Anterior cingulate cortex (tissue), 58 donors: ENCODE measurements at places on chromosomes 5 and 9.

- peak; percentile 41 for DNase-seq
Measured at GRCh38 chr9:72703574-72703973, 182.2 kb downstream of the TMC1 start.

GRCh38 chr5:99037668-99038067 is 108.9 kb upstream of the CHD1 start:
- DNase-seq, result no peak

DNA sequence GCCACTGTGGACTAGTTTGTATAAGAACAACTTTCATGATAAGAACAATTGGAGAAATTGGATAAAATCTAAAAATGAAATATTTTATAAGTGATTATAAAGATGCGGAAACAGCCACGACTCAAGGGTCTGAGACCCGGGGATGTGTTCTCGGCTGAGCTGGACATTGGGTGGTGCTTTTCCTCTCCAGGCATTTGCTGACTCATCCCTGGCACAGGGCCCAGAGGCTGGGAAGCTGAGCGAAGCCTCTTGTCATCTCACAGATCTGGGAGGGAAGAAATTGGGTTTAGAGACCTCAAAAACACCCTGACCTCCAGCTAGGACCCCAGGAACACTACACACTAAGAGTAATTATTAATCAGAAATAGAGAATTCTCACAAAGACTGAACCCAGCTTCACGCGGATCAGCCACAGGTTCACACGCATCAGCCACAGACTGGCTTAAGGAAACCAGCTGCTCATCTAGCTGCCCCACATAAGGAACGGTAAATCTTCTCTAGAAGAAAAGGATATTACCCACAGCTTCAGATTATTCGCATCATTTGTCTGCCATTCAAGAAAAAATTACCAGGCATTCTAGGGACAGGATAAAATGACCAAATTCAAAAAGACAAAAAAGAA is 2.8 kb upstream of the OR2V1 start:
- DNase-seq, result no peak

DNA sequence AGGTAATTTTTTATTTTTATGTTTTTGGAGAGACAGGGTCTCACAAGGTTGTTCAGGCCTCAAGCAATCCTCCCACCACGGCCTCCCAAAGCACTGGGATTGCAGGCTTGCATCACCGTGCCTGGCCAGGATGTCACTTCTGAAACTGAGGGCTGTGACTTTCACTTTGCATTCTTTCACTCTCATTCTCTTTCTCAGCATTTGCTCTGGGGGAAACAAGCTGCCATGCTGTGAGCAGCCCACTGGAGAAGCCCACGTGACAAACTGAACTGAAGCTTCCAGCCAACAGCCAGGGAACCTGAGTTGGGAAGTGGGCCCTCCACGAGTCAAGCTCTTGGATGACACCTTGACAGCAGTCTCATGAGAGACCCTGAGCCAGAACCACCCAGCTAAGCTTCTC is 109.4 kb downstream of the C5orf15 start:
- DNase-seq, result no peak

DNA sequence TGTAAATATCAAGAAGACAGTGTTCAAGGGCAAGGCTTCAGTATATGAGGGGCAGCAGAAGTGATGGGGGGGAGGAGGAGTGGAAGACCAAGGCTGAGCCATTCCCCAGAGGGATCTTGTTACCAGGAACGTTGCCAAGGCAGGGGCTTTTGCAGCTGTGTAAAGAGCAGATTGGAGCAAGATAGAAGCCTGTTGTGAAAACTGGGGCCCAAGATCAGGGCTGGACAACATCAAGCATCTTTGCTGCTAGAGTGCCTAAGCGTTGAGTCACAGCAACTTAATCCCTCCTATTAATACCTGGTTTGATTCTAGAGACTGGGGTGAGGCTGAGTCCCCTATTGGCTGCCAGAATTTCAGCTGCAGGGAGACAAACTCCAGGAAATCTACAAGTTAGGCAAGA is 18.4 kb upstream of the ERCC6L2 start:
- no peak for DNase-seq
